Glomerular endothelial cell (primary cell): ENCODE measurements at places on chromosomes 2 and 18. TPM values are rescaled to one million over a fixed set of nuclear protein-coding genes. Genes with fewer than 3 reads are reported as not detected.

The OTOS gene
- total RNA-seq: not detected in 2 replicates

The POTEI gene
- 0.06 TPM in 1 of 2 replicates, not detected in the other for total RNA-seq

The LIMS3 gene
- total RNA-seq: 35.2 and 39.3 TPM in 2 replicates

DNA sequence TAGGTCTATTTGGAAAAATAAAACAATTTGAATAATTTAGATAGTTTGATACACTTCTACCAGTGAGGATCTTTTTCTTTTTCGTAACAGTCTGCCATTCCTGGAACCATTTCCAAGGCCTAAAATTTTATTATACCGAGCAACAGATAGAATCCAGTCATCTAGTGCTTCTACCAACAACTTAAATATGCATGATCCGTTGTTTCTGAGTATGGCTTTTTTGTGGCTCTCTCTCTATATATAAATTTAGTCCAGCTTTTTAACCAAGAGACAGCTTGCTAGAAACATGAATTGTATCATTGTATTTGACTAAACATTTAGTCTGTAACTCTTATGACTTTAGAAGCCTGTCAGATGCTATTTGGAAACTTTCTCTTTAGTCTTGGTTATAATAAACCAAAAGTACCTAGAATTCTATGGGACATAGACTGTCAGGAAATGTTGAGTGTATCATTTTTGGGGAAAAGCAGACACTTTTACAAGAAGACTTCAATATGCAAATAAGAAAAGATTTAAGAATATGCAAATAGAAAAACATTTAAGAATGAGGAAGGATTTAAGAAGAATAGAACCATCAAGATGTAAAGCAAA lies 161.4 kb downstream of the ZEB2 start:
- DNase-seq: no peak

- DNase-seq: no peak
Measured at GRCh38 chr2:81324046-81324445, 1019.5 kb upstream of the LRRTM1 start.

The IL1RL1 gene
- 5.8 and 20.5 TPM in 2 replicates for total RNA-seq

The RAX gene
- total RNA-seq: not detected in 2 replicates

GRCh38 chr2:120851116-120851773 lies 115.6 kb downstream of the GLI2 start:
- DNase-seq: no peak

- DNase-seq: no peak
Measured at GRCh38 chr2:223052548-223053483, 826 bp downstream of the KCNE4 start.

- DNase-seq: no peak
Measured at GRCh38 chr2:26139269-26140183, 33.4 kb upstream of the GAREM2 start.

GRCh38 chr2:132384491-132385151 lies 32.0 kb upstream of the GPR39 start:
- DNase-seq: no peak

- DNase-seq: no peak
Measured at GRCh38 chr18:43067570-43067969, 47.9 kb downstream of the RIT2 start.

The LYG1 gene
- 1.2 TPM in 1 of 2 replicates, not detected in the other for total RNA-seq
